ENCODE measurements at places on chromosomes 6 and 20.

- DNase-seq, result no peak
Measured at GRCh38 chr20:47353692-47354463, 2.6 kb downstream of the ZMYND8 start.

- DNase-seq, result no peak
Measured at GRCh38 chr6:105320271-105320670, 82.6 kb downstream of the PREP start.

- no peak for DNase-seq
Measured at GRCh38 chr6:105226598-105227294, 46.9 kb upstream of the POPDC3 start.

DNA sequence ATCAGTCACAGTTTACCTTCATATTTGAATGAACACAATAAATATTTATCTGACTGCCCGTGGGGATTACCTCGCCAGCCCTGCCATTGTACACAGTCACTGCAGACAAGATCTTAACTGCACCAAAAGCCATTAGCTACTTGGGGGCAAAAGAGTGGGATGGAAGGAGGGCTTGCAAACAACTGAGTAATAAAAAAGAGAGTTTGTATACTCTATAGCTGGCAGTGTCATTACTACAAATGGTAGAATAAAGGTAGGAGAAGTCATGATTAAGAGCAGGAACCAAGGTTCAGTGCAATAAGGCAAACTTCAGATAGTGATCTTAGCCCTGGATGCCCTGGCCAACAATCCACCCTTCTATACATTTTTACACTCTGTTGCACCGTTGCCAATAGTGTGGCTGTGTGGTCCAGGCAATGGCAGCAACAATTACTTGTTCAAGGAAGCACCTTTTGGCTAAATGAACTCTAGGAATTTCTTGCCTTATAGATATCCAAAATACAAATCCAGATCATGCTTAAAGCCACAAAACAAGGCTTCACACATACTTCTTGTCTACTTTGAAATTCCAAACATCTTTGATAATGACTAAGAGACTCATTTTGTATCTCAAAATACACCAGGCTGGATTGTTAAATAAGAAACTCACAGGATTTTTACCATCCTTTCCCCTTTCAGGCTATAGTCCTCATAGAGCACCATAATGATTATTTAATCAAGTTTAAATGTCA lies 955.4 kb upstream of the ADGRB3 start:
- no peak for DNase-seq

GRCh38 chr20:5279661-5280060 lies 37.1 kb downstream of the PROKR2 start:
- no peak for DNase-seq

- DNase-seq, result no peak
Measured at GRCh38 chr6:39884696-39885095, 49.6 kb downstream of the MOCS1 start.

DNA sequence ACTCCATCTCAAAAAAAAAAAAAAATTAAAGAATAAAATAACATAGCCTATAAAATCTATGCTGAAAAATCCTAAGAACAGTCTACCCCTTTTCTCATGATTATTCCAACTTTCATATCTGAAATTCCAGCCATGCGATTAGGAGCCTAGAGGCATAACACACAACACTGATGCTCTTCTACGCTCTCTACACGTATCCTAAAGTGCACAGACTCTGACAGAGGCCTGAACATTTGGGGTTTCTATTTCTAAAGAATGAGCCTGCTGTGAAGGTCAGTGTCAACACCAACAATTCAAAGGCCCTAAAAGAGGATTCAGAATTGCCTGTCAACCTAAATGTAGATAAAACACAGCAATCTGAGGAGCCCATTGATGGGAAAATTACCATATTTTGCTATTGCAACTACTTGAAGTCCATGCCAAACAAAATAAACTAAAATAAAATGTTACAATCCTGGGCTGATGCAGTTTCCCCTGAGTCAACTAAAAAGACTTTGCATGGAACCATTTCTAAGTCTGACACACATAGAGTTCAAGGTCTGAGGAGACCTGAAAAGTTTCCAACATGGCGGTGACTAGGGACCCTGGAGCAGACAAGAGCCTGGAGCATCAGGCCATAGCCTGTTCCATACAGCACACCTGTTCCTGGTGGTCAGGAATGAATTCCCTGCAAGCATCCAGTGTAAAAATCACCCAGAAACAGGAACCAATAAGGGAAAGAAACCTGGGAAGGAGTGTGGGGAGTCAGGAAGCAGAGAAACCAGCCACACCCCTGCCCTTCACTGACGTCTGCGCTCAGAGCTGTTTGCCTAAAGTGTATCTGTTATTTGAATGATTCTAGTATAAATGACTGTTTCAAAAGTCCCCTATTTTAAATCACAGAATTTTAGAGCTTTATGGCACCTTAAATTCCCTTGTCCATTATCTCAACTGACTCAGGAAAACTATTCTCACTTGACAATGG lies 11.8 kb downstream of the NINL start:
- DNase-seq, result no peak

DNA sequence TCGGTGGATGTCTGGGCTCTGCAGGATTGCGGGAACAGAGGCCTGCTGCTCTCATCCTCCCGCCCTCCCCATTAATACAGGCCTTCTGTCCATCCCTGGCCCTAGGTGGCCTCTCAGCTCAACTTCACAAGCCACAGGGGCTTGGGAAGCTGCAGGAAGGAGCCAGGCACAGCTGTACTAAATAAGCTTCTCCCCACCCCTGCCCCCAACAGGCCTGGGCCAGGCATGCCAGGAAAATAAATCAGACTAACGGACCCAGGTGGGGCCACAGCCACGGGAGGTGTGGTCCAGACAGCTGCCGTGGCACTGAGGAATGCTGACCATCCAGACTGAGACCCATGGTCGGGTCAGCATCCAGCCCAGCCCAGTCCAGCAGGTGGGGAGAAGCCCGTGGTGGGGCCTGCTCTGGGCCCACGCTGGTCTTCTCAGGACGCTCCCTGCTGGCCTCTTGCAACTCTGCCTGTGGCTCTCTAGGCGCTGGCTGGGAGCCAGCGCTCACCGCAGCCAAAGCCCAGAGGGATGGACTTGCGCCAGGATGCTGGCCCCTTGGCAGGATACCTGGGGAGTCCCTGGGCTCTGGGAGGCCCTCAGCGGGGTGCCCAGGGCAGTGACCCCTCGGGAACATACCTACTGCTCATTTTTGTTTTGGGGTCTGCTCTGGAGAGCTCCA lies 8.6 kb upstream of the YTHDF1 start:
- DNase-seq, result no peak

- no peak for DNase-seq
Measured at GRCh38 chr6:104162036-104162669, 697.6 kb downstream of the HACE1 start.

- DNase-seq, result no peak
Measured at GRCh38 chr20:52500157-52500556, 308.6 kb upstream of the ZFP64 start.

- DNase-seq, result no peak
Measured at GRCh38 chr20:40702504-40702903, 13.5 kb upstream of the MAFB start.
